ENCODE measurements at places on chromosomes 3 and 15. TPM values are rescaled to one million over a fixed set of nuclear protein-coding genes. Genes with fewer than 3 reads are reported as not detected.

DNA sequence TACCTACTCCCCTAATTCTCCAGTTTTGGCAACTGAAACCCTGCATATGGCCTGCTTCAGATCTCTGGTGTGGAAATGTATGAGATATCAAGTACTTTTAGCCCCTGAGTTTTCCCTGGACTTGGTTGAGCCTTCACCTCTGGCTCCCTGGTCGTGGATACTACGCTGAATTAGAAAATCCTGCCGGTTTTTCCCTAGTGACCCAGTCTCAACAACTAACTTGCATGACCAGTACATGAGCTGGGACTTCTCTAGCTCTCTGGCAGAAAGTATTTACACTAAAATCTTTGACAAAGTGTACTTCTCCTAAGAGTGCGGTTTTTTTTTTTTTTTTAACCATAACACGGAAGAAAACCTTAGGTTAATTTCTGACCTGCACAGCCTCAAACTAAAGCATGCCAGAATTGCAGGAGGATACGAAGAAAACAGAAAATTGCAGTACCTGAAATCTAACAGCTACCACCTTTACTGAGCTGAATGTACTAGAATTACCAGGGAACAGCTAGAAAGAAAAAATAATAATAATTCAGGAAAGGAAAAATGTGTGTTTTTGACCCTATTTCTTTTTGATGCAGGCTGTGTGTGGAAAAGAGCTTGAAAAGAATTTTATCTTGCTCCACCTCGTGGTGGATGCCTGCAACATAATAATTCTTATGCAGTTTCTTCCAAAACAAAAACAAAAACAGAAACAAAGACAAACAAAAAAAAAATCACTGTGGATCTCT, 165.6 kb downstream of the GMNC start:
- no peaks in the 10 kb centered on the region for H3K36me3 ChIP-seq
- no peak overlapping the region for H3K27ac ChIP-seq
- DNase-seq, result peak; percentile 47
- peaks cover 17% of the 10 kb centered on the region for H3K4me1 ChIP-seq
- no peak overlapping the region for H3K4me3 ChIP-seq
- H3K27me3 ChIP-seq, result no peaks in the 10 kb centered on the region

DNA sequence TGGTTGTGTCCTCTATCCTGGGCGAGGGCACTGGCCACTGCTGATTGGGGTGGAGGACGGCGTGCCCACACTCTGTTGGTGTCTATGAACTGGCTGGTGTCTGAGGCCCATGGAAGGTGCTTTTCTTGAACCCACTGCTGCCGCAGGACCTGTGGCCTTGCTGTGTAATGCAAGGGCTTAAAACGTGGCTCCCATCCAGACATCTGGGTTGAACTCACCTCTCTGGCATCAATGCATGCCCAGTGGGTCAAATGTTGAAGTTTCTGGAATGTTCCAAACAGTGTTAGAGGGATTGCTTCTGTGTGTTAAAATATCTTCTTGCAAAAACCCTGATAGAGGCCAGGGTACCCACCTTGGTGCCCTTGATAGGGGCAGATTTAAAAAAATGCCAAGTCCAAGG, 42.6 kb downstream of the FAM3D start:
- H3K4me3 ChIP-seq, result no peak overlapping the region
- no peak for DNase-seq
- no peak overlapping the region for H3K27ac ChIP-seq
- no peaks in the 10 kb centered on the region for H3K27me3 ChIP-seq
- peaks cover 19% of the 10 kb centered on the region for H3K4me1 ChIP-seq
- H3K36me3 ChIP-seq, result no peaks in the 10 kb centered on the region

GRCh38 chr15:80105193-80105592, 45.7 kb downstream of the ZFAND6 start:
- no peak overlapping the region for H3K4me3 ChIP-seq
- no peak for DNase-seq
- peaks cover 6% of the 10 kb centered on the region for H3K36me3 ChIP-seq
- peak overlapping the region; percentile 28 for H3K27ac ChIP-seq
- H3K4me1 ChIP-seq, result peaks cover 17% of the 10 kb centered on the region
- no peaks in the 10 kb centered on the region for H3K27me3 ChIP-seq

DNA sequence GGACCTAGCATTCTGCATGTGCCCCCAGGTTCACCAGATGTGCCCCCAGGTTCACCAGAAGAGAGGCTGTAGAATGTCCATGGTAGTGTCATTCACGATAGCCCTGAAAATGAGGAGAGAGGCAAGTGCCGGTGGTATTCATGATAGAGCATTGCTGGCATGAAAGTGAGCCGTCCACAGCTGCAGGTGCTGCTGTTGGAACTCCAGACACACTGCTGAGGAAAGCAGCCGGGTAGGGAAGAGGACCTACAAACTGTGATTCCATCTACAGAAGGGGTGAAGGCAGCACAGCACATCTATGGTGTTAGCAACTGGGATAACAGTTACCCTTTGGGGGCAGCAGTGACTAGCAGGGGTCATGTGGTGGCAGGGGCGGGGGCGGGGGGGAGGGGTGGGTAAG, 125.0 kb upstream of the PLXNA1 start:
- H3K27ac ChIP-seq, result no peak overlapping the region
- H3K4me3 ChIP-seq, result no peak overlapping the region
- H3K36me3 ChIP-seq, result no peaks in the 10 kb centered on the region
- no peak for DNase-seq
- no peaks in the 10 kb centered on the region for H3K27me3 ChIP-seq

DNA sequence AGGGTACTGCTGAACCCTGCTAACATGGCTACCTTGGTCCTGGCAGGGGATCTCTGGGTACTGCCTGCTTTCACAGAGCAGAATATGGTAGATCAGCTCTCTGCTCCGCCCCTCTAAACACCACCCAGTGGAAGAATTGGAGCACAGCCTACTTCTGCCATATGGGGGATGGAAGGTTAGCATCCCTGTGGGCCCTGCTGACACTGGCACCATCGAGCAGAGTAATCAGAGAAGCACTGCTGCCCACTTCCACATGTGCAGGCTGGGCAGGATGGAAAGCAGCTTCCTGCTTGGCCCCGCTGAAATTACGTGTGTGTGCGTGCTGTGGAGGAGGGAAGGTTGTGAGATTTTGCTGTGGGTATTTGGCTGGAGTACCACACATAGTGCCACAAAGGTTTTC, 24.8 kb downstream of the CCR1 start:
- no peak overlapping the region for H3K4me3 ChIP-seq
- no peak for DNase-seq
- no peak overlapping the region for H3K27ac ChIP-seq

The KBTBD13 gene
- not detected for total RNA-seq

GRCh38 chr3:124837730-124838186, 49.4 kb downstream of the ITGB5 start:
- H3K4me3 ChIP-seq, result no peak overlapping the region
- H3K4me1 ChIP-seq, result peaks cover 48% of the 10 kb centered on the region
- no peak for DNase-seq
- peaks cover 12% of the 10 kb centered on the region for H3K36me3 ChIP-seq

- no peak overlapping the region for H3K27ac ChIP-seq
- H3K36me3 ChIP-seq, result peaks cover 3% of the 10 kb centered on the region
- DNase-seq, result no peak
- H3K4me3 ChIP-seq, result no peak overlapping the region
- no peaks in the 10 kb centered on the region for H3K4me1 ChIP-seq
Measured at GRCh38 chr15:66411190-66411589, 24.5 kb downstream of the MAP2K1 start.

DNA sequence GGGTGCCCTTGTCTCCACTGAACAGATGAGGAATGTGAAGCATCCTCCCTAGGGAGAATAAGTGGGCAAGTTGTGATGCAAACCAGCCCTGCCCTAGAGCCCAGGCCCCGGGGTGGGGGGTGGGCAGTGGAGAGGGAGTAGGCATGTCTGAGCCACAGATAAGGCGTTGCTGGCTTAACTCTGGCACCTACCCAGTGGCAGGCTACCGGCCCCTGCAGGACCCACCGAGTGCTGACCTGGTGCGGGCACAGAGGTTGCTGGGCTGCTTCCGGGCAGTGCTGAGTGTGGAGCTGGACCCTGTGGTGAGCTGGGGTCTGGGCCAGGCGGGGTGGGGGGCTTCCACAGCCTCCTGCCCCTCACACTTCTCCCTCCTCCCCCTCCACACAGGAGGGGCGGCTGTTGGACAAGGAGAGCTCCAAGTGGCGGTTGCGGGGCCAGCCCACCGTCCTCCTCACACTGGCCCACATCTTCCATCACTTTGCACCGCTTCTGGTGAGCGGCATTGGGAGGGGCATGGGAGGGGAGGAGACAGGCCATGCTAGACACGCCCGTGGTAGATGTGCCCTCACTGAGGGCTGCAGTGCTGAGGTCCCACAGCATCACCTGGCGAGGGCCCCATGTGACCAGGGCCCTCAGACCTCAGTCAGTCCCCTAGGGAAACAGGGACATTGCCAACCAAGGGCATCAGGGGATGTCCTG, 10.1 kb downstream of the RNF123 start:
- DNase-seq, result no peak
- H3K27me3 ChIP-seq, result no peaks in the 10 kb centered on the region
- no peak overlapping the region for H3K27ac ChIP-seq
- no peaks in the 10 kb centered on the region for H3K4me1 ChIP-seq
- peaks cover 11% of the 10 kb centered on the region for H3K36me3 ChIP-seq
- no peak overlapping the region for H3K4me3 ChIP-seq

The SCAANT1 gene
- total RNA-seq, result not detected

The MYRIP gene
- total RNA-seq, result 0.11 TPM

DNA sequence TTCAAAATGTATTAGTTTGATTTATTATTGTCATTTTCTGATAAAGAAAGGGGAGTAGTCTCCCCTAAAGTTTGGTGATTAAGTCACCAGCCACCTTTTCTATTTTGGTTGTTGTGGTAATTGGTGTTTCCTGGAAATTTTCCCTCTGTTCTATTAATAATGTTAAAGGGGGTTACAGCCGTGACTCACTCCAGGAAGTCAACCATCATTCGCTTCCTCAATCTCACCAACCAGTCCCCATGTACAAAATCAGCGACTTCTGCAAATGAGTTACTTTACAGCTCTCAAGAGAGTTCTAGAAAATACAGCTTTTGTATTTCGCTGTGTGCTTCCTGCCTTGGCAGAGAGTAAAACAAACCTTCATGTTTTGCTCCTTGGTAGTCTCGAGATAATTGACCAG, 285.1 kb downstream of the LPP start:
- peaks cover 27% of the 10 kb centered on the region for H3K36me3 ChIP-seq
- no peak overlapping the region for H3K27ac ChIP-seq
- no peak overlapping the region for H3K4me3 ChIP-seq
- H3K4me1 ChIP-seq, result peaks cover 18% of the 10 kb centered on the region

The DCLK3 gene
- total RNA-seq, result not detected

GRCh38 chr15:62568702-62569101, 403.6 kb upstream of the C2CD4B start:
- no peaks in the 10 kb centered on the region for H3K36me3 ChIP-seq
- no peak overlapping the region for H3K4me3 ChIP-seq
- DNase-seq, result no peak
- no peak overlapping the region for H3K27ac ChIP-seq
- H3K27me3 ChIP-seq, result no peaks in the 10 kb centered on the region

The EOMES gene
- not detected for total RNA-seq

The GOLGA6B gene
- total RNA-seq, result not detected

- no peaks in the 10 kb centered on the region for H3K36me3 ChIP-seq
- no peak overlapping the region for H3K27ac ChIP-seq
- no peak overlapping the region for H3K4me3 ChIP-seq
- H3K27me3 ChIP-seq, result no peaks in the 10 kb centered on the region
Measured at GRCh38 chr3:155504682-155505081, 211.2 kb upstream of the STRIT1 start.

DNA sequence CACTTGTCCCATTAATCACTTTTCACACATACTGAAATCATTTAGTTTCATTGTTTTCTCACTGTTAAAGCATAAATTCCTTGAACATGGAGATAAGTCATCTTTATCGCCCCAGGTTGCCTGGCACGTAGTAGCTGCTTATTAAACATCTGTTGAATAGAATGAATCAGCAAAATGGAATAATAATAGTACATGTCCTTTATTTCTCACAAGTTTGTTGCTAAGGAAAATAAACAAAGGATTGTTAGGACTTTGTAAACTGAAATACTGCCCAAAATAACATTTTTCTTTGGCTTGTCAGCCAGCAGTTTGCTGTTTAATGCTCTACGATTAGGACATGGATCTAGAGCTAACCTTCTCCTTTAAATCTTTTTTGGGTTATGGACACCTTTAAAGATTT, 17.9 kb downstream of the SLC35A5 start:
- no peaks in the 10 kb centered on the region for H3K27me3 ChIP-seq
- no peak for DNase-seq
- peaks cover 25% of the 10 kb centered on the region for H3K36me3 ChIP-seq
- H3K4me3 ChIP-seq, result no peak overlapping the region
- H3K4me1 ChIP-seq, result peaks cover 5% of the 10 kb centered on the region

DNA sequence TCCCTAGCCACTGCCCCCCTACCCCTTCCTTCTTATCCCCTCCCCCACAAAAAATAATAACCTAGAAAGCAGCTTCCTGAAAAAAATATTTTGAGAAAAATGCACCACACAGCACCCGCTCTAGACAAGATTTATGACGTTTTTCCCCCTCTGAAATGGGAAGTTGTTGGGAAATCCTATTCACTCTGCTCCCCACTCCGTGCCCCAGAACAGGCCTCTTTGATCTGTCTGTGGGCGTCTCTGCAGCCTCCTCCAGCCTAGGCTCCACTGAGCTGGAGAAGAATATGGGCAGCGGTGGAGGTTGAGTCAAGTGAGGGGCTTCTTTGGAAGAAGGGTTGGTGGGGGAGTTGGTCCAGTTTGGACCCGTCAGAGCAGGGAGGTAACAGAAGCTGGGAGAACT, 28.5 kb upstream of the POLG start:
- H3K4me3 ChIP-seq, result no peak overlapping the region
- H3K27me3 ChIP-seq, result peaks cover 97% of the 10 kb centered on the region
- DNase-seq, result peak; percentile 33
- peaks cover 31% of the 10 kb centered on the region for H3K4me1 ChIP-seq

The RTP1 gene
- total RNA-seq, result not detected

The POC1A gene
- total RNA-seq, result 12.8 TPM

The XYLB gene
- 3.0 TPM for total RNA-seq

The SQOR gene
- 4.7 TPM for total RNA-seq

- no peaks in the 10 kb centered on the region for H3K27me3 ChIP-seq
- peaks cover 31% of the 10 kb centered on the region for H3K36me3 ChIP-seq
- H3K4me3 ChIP-seq, result no peak overlapping the region
- no peak for DNase-seq
Measured at GRCh38 chr3:45406772-45407171, 18.4 kb downstream of the LARS2 start.

Measured in SJSA1 (cell line).